ENCODE measurements at places on chromosomes 2 and 18.

- DNase-seq: no peak
These were observed 764.6 kb upstream of the ZEB2 start for GRCh38 chr2:145284551-145284950.

DNA sequence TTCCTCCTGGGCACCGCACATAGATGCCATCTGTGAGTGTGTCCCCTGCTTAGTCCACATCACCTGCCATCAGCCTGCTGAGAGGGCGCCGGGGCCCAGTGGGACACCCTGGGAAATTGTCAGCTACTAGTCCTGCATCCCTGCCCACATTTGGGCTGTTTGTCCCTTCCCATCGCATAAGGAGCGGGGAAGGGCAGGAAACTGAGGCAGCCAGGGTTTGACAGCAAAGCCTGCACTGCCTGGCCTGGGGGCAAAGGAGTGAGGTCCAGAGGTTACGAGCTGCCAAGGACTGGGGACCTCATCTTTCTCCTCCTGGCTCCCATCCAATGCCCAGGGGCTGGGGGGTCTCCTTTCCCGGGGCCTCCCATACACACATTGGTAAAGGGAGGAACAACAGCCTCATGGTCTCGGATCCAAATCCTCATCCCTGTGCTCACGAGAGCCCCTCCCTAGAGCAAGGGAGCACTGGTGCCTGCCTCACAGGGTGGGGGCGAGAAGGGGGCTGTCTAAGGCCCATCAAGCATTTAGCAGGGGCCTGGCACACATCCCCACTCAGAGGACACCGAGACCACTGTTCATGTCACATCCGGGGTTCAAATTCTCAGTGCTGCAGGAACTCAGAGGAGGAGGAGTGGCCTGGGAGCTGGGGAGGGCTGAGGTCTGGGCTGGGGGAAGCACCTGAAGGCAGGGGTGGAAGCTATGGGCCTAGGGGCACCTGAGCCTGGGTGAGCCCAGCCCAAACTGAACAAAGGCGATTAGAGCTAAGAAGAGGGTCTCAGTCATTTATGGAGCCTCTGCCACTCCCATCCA lies 113.8 kb downstream of the SMAD7 start:
- DNase-seq: no peak

DNA sequence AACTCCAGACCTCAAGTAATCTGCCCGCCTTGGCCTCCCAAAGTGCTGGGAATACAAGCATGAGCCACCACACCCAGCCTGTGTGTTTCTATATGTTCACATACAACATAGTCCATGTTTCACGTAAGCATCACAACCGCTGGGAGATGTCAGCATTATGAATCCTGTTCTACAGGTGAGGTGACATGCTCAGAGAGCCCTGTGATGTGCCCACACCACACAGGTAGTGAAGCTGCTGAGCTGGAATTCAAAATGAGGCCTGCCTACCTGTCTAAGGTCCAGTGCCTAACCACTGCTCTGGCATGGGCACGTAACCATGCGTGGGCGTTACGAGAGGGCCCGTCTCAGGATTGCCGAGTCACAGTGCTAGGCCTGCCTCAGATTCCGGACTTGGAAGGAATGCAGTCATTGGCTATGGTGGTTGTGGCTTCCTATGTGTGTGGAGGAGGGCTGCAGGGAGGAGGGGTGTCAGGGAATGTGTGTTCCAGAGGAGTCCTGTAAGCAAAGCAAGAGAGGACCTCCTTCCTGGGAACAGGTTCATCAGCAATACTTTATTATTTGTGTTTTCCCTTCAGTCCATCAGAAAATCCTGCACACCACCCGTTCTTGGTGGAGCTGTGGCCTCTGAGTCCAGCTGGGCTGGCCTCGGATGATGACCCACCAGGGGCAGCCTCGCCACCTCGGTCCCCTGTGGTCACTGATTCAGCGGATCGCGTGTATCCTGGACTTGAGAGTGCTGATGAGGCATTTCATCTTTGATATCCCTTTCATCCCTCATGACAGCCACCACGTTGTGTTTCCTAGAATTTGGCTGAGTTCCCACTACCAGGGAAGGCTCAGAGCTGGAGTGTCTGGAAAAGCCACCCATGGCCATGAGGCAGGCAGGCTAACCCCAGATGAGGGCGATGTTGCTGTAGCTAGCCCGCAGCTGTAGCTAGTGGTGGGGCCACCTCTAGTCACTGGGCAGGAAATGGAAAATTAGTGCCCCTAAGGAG lies 31.1 kb downstream of the HK2 start:
- DNase-seq: no peak

GRCh38 chr2:58508006-58508405 lies 266.9 kb upstream of the FANCL start:
- DNase-seq: no peak

DNA sequence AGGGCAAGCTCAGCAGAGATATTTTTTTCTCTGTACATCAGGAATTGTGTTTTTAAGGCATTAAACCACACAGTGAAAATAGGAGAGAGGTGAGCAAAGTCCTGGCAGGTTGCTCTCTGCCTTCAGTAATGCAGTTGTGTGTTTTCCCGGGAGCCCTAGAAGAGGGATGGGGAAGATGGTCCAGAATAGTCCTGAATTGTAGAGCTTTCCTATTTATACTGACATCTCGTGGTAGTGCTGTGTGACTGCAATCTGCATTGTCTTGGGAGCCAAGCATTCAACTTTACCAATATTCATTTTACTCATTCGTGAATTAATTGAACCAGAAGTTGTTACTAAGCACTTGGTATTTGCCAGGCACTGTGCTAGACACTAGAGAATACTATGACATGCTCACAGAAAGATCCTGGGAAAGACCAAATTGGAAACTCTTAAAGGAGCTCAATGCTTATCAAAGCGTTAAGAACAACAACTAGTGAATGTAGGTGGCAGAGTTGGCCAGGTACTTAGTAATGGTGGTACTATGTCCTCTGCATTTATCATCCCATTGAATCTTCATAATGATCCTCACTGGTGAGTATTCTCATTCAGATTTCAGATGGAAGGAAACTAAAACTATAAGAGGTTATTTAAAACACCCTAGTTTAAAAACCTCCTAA lies 214.6 kb downstream of the TRIB2 start:
- DNase-seq: no peak

DNA sequence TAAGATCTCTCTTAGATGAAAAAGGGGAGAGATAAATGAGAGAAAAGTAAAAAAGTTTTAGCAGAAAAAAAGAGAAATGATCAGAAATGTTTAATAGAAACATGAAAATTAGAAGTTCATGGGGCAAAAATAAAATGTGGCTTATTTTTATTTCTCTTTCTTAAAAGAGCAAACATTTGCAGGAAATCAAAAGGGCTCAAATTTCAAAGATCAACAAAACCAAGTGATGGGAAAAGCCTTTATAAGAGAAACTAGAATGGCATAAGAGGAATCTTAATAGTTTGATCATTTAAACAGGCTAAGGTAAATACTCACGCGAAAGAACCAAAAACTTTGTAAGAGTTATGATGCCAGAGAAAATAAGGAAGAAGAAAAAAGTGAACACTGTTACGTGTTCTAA lies 23.3 kb upstream of the DAW1 start:
- no peak for DNase-seq

- no peak for DNase-seq
These were observed 5.4 kb upstream of the CRYGC start for GRCh38 chr2:208134928-208135586.
